Articular chondrocyte of knee joint (primary cell): ENCODE measurements at places on chromosomes 16 and 17. TPM values are rescaled to one million over a fixed set of nuclear protein-coding genes. Genes with fewer than 3 reads are reported as not detected.

PTRH2 gene
- 16.6 and 18.6 TPM in 2 replicates for total RNA-seq

IGF2BP1 gene
- 0.26 and 0.97 TPM in 2 replicates for total RNA-seq

CRISPLD2 gene
- total RNA-seq: 45.5 and 53.3 TPM in 2 replicates

PPL gene
- 9.7 and 13.7 TPM in 2 replicates for total RNA-seq

APRT gene
- 43.8 and 48.7 TPM in 2 replicates for total RNA-seq

ZG16B gene
- total RNA-seq: 3.7 and 6.7 TPM in 2 replicates
